Endothelial cell of umbilical vein (primary cell): ENCODE measurements at places on chromosomes 1 and 21. TPM values are rescaled to one million over a fixed set of nuclear protein-coding genes. Genes with fewer than 3 reads are reported as not detected.

DNA sequence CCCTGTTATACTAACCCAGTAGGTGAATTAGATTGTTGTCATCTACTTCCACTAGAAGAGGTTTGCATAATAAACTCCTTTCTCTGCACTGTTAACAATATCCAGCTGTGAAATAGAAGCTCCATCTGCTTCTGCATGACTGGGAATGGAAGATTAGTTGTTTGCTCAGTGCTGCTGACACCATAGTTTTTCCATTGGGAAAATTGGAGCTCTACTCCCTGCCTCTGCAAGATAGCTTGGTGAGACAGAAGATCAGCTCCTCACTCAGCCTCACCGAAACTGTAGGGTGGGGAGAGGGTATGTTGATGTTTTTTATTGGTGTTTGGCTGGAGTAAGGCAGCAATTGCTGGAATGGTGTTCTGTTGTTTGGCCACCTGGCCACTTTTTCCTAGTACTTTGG lies 331.6 kb upstream of the ADAMTS5 start:
- H3K27me3 ChIP-seq, result no peaks in the 10 kb centered on the region
- H3K4me3 ChIP-seq, result no peak overlapping the region
- DNase-seq, result no peak

DNA sequence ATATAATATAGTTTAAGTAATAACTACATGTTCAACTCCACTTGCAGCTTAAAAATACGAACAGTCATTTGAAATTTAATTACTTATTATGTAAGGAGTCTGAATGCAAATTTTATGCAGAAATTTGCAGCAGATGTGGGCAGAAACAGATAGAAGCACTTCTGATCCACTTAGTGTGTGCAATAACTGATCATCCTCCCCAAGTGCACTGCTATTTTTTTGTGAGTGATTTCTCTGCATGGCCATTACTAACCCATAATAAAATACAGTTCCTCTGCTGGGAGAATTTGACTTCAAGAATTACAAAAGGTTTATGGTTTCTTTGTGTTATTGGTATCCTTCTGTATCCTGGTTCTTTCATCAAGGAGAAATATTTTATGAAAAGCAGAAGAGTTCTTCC lies 611.5 kb upstream of the RGS18 start:
- no peaks in the 10 kb centered on the region for H3K36me3 ChIP-seq
- no peaks in the 10 kb centered on the region for H3K27me3 ChIP-seq
- H3K27ac ChIP-seq, result no peak overlapping the region
- no peaks in the 10 kb centered on the region for H3K4me1 ChIP-seq
- DNase-seq, result no peak

- H3K36me3 ChIP-seq, result peaks cover 17% of the 10 kb centered on the region
- H3K27ac ChIP-seq, result peak overlapping the region; percentile 3
- H3K27me3 ChIP-seq, result no peaks in the 10 kb centered on the region
- no peak overlapping the region for H3K4me3 ChIP-seq
- no peak for DNase-seq
- peaks cover 2% of the 10 kb centered on the region for H3K4me1 ChIP-seq
Observed at GRCh38 chr21:38410466-38410865, 87.8 kb downstream of the ERG start.

- peak within 1 kb of the TSS; percentile 2 for H3K27ac ChIP-seq
- DNase-seq, result peak; percentile 96
- peak within 1 kb of the TSS; percentile 36 for H3K4me3 ChIP-seq
Observed at GRCh38 chr1:33430692-33431593, at the start of gene PHC2. TSS of gene PHC2 (minus strand) at chr1:33431095. CDS start at chr1:33375539, 55,556 bp downstream.

DNA sequence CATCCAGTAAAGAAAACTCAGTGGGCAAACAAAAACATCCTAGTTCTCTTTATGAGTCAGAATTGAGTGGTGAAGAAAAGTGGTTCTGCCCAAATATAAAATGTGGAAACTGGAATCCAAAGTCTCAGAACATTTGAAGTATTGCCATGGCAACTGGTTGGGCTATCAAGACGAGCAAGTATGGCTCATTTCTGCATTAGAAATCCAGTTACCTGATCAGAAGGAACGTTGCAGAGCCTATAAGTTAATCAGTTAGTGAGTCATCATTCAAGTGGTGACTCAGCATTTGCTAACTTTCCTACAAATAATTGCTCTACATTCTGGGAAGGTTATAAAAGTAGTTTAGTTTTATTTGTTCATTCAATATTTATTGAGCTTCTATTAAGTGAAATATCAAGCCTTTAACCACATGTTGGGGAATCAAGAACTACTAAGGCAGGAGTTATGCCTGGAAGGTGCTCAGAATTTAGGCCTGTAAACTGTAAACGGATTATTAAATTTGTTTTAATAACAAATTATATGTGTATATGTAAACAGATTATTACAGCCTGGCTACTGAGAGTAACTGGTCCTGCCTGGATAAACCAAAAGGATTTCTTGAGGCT lies 104.3 kb downstream of the PAPPA2 start:
- no peak overlapping the region for H3K27ac ChIP-seq
- H3K36me3 ChIP-seq, result no peaks in the 10 kb centered on the region
- DNase-seq, result no peak
- no peaks in the 10 kb centered on the region for H3K27me3 ChIP-seq
- H3K4me3 ChIP-seq, result no peak overlapping the region

GRCh38 chr1:111281411-111281810 lies 9.2 kb upstream of the CHIA start:
- no peaks in the 10 kb centered on the region for H3K36me3 ChIP-seq
- H3K4me3 ChIP-seq, result no peak overlapping the region
- no peak for DNase-seq
- no peaks in the 10 kb centered on the region for H3K27me3 ChIP-seq

DNA sequence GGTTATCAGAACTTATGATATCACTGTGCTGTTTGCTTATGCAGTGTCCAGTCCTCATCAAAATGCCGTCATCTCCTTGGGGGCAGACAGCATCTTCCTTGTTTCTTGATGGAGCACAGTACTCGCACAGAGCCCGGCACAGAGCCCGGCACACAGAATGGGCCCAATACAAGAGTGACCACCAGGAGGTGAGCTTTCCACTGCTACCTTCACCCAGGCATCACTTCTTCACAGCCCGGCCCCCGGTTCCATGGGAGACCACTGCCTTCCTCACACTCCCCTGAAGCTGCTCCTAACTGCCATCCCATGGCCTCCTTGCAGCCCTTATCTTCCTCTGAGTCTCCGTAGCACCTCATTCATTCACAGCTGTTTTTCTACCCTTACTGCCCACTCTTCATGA lies 94.0 kb downstream of the TNR start:
- H3K36me3 ChIP-seq, result no peaks in the 10 kb centered on the region
- peaks cover 2% of the 10 kb centered on the region for H3K4me1 ChIP-seq
- peaks cover 2% of the 10 kb centered on the region for H3K27me3 ChIP-seq
- DNase-seq, result no peak

GRCh38 chr1:172154551-172154950 lies 265.9 kb upstream of the C1orf105 start:
- H3K4me3 ChIP-seq, result peak overlapping the region; percentile 40
- H3K27ac ChIP-seq, result peak overlapping the region; percentile 74
- no peaks in the 10 kb centered on the region for H3K27me3 ChIP-seq
- no peaks in the 10 kb centered on the region for H3K36me3 ChIP-seq
- DNase-seq, result peak; percentile 75

DNA sequence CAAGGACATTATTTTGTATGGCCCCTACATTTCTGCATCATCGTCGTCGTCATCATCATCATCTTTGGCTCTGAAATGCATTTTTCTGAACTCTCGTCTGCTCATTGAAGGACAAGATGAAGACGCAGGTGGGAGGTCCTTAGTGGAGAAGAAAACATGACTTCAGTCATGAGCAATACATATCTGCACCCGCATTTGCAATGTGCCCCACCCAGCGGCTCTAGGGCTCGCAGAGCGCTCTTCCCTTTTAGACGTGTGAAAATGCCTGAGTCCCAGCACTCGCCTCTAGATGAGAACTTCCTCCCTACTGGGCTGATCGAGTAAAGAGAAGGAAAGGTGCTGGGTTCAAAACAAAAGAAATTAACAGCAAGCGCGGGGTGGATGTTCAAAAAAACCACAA lies 10.1 kb downstream of the C1orf174 start:
- no peaks in the 10 kb centered on the region for H3K27me3 ChIP-seq
- H3K4me1 ChIP-seq, result no peaks in the 10 kb centered on the region
- no peak overlapping the region for H3K4me3 ChIP-seq
- no peak for DNase-seq

- peak; percentile 96 for DNase-seq
- no peaks in the 10 kb centered on the region for H3K36me3 ChIP-seq
- no peak overlapping the region for H3K4me3 ChIP-seq
- H3K27ac ChIP-seq, result peak overlapping the region; percentile 69
Observed at GRCh38 chr1:67674260-67675011, 10.6 kb upstream of the GADD45A start.

GRCh38 chr1:64526312-64526711 lies 56.4 kb downstream of the CACHD1 start:
- H3K4me3 ChIP-seq, result no peak overlapping the region
- H3K36me3 ChIP-seq, result no peaks in the 10 kb centered on the region
- H3K27me3 ChIP-seq, result no peaks in the 10 kb centered on the region
- DNase-seq, result no peak

GRCh38 chr1:114458237-114458777 lies 52.7 kb downstream of the TRIM33 start:
- H3K4me3 ChIP-seq, result no peak overlapping the region
- peak; percentile 76 for DNase-seq
- no peaks in the 10 kb centered on the region for H3K27me3 ChIP-seq
- H3K4me1 ChIP-seq, result peaks cover 20% of the 10 kb centered on the region
- peak overlapping the region; percentile 21 for H3K27ac ChIP-seq

GRCh38 chr1:234164098-234164709 lies 209.1 kb upstream of the COA6 start:
- H3K36me3 ChIP-seq, result no peaks in the 10 kb centered on the region
- no peak overlapping the region for H3K27ac ChIP-seq
- no peaks in the 10 kb centered on the region for H3K4me1 ChIP-seq
- no peak overlapping the region for H3K4me3 ChIP-seq
- no peak for DNase-seq

GRCh38 chr1:11168731-11169130 lies 20.4 kb upstream of the ANGPTL7 start:
- no peaks in the 10 kb centered on the region for H3K36me3 ChIP-seq
- no peaks in the 10 kb centered on the region for H3K27me3 ChIP-seq
- DNase-seq, result no peak
- H3K4me1 ChIP-seq, result no peaks in the 10 kb centered on the region

- H3K4me1 ChIP-seq, result no peaks in the 10 kb centered on the region
- no peaks in the 10 kb centered on the region for H3K36me3 ChIP-seq
- DNase-seq, result no peak
- no peak overlapping the region for H3K27ac ChIP-seq
- no peak overlapping the region for H3K4me3 ChIP-seq
Observed at GRCh38 chr21:45927032-45927431, 54.5 kb upstream of the COL6A1 start.

GRCh38 chr1:145991735-145992412 lies 4.5 kb downstream of the TXNIP start:
- peaks cover 2% of the 10 kb centered on the region for H3K36me3 ChIP-seq
- DNase-seq, result no peak
- no peak overlapping the region for H3K27ac ChIP-seq
- no peaks in the 10 kb centered on the region for H3K27me3 ChIP-seq
- peaks cover 6% of the 10 kb centered on the region for H3K4me1 ChIP-seq
- H3K4me3 ChIP-seq, result no peak overlapping the region

GRCh38 chr1:199861020-199861795 lies 166.3 kb upstream of the NR5A2 start:
- H3K4me1 ChIP-seq, result peaks cover 35% of the 10 kb centered on the region
- no peak overlapping the region for H3K27ac ChIP-seq
- no peaks in the 10 kb centered on the region for H3K36me3 ChIP-seq

DNA sequence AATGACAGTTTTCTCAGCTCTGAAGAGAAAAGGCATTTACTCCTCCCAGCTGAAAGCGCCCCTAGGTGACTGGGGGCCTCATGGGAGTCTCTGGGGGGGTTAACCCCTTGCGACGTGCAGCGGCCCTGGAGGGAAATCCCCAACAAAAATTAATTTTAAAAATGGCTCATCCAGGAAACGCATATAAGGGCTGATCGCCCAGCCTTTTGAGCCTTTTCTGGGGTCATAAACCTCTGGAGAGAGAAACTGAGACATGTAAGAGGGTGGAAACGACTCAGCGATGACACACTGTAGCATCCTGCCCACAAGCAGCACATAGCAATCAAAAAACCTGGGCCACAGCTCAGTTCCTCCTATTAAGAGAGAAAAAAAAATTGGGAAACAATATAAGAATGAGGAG lies 20.4 kb upstream of the HPDL start:
- peak; percentile 25 for DNase-seq
- H3K27ac ChIP-seq, result peak overlapping the region; percentile 3
- peaks cover 14% of the 10 kb centered on the region for H3K4me1 ChIP-seq
- no peaks in the 10 kb centered on the region for H3K36me3 ChIP-seq

DNA sequence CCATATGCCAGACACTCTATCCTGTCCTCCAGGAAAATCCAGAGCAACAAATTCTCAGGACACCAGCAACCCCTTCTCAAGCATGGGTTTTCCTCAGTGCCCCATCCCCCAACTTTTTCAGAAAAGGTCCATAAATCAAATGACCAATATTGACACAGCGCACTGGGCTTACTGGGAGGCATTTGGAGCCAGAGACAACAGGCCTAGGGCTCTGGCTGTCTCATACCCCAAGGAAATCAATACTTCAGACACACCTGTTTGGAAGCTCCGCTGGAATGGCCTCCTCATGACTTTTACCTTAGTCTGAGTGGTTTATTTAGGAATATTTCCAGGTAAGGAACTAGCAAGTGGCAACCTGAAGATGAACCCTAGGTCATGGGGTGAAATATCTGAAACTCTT lies 66.9 kb upstream of the TNR start:
- H3K27me3 ChIP-seq, result no peaks in the 10 kb centered on the region
- no peaks in the 10 kb centered on the region for H3K4me1 ChIP-seq

GRCh38 chr1:17130138-17130635 lies 10.9 kb upstream of the PADI2 start:
- H3K27me3 ChIP-seq, result no peaks in the 10 kb centered on the region
- H3K27ac ChIP-seq, result no peak overlapping the region
- peaks cover 20% of the 10 kb centered on the region for H3K4me1 ChIP-seq
- DNase-seq, result no peak
- H3K36me3 ChIP-seq, result no peaks in the 10 kb centered on the region

Gene TDRD10
- total RNA-seq, result 3.9 and 6.1 TPM in 2 replicates

Gene OR2L2
- total RNA-seq, result 0.07 TPM in 1 of 2 replicates, not detected in the other

Gene AMY2B
- 1.2 and 1.8 TPM in 2 replicates for total RNA-seq

Gene ILDR2
- total RNA-seq, result not detected in 2 replicates

Gene HMGCS2
- total RNA-seq, result not detected in 2 replicates

Gene CD1E
- not detected in 2 replicates for total RNA-seq

Gene TMIGD3
- 0.49 TPM in 1 of 2 replicates, not detected in the other for total RNA-seq

Gene IGSF8
- total RNA-seq, result 9.5 and 10.2 TPM in 2 replicates

Gene FRRS1
- total RNA-seq, result 3.1 and 4.8 TPM in 2 replicates
